NCI-H187 treated with DMSO at 0.1 percent for 48 hours (cell line): ENCODE measurements at places on chromosomes 3 and 15.

- no peak for DNase-seq
These were observed at the start of gene DUT for GRCh38 chr15:48330855-48331795. DUT (plus strand) TSS chr15:48331429; CDS start chr15:48331516, 87 bp downstream.

- no peak for DNase-seq
These were observed 14.3 kb downstream of the MEF2A start for GRCh38 chr15:99580076-99580475.

DNA sequence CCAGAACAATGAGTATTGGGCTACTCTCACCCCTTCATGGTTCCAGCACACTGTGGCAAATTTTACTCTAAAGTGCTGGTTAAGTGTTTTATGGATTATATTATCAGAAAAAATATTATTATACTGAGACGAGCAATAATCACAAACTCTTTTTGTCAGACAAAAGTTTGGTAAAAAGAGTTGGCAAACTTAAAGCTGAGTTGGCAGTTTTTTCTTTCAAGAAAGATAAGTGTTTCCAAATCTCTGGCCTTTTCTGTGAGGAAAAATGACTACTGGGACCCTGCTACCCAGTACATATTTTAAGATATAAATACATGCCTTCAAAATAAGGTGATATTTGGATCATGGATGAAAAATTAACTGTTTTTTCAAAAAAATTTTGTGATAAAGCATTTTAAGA is 471.5 kb upstream of the IL12A start:
- no peak for DNase-seq

- no peak for DNase-seq
These were observed 156.9 kb downstream of the SUCNR1 start for GRCh38 chr3:152030320-152030719.

- DNase-seq = no peak
These were observed 23.3 kb downstream of the SLC6A6 start for GRCh38 chr3:14425581-14426304.

GRCh38 chr3:43892061-43892460 is 201.3 kb downstream of the ABHD5 start:
- no peak for DNase-seq

GRCh38 chr15:32656496-32656895 is 15.0 kb downstream of the SCG5 start:
- DNase-seq = no peak

DNA sequence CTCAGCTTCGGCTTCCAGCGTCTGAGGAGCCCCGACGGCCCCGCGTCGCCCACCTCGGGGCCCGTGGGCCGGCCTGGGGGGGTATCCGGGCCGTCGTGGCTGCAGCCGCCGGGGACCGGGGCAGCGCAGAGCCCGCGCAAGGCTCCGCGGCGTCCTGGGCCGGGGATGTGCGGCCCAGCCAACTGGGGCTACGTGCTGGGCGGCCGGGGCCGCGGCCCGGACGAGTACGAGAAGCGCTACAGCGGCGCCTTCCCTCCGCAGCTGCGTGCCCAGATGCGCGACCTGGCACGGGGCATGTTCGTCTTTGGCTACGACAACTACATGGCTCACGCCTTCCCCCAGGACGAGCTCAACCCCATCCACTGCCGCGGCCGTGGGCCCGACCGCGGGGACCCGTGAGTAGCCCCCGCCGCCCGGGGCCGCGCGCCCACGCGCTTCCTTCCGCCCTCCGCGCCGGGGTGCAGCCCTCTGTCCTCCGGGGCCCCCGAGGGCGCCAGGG is 462 bp downstream of the EDEM1 start:
- no peak for DNase-seq

GRCh38 chr15:49328941-49329340 is 94.1 kb upstream of the FGF7 start:
- no peak for DNase-seq

- no peak for DNase-seq
These were observed 341.5 kb downstream of the FOXP1 start for GRCh38 chr3:71241981-71242560.

- no peak for DNase-seq
These were observed 36.4 kb downstream of the ETFA start for GRCh38 chr15:76274821-76275220.

GRCh38 chr3:195150181-195151118 is 120.5 kb downstream of the XXYLT1 start:
- DNase-seq = peak; percentile 51

DNA sequence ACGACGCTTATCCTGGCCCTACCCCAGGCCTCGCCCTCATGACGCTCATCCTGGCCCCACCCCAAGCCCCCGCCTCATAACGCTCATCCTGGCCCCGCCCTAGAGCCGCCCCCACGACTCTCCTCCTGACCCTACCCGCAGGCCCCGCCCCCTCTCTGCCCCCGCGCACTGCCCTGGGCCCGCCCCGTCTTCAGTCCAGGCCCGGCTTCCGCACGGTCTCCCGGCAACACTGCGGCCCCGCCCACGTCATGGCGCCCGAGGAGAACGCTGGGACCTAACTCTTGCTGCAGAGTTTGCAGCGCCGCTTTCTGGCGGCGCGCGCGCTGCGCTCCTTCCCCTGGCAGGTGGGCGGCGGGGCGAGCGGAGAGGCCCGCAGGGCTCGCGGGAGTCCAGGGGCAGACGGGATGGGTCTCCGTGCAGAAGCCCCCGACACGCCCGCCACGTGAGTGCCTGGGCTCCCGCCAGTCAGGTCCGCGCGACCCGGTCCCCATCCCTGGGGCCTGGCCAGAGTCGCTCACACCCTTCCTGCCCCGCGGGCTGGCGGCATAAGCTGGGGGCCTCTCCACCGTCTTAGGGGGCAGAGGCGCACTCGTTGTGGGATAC is 52.5 kb upstream of the ROPN1B start:
- DNase-seq = peak; percentile 83

DNA sequence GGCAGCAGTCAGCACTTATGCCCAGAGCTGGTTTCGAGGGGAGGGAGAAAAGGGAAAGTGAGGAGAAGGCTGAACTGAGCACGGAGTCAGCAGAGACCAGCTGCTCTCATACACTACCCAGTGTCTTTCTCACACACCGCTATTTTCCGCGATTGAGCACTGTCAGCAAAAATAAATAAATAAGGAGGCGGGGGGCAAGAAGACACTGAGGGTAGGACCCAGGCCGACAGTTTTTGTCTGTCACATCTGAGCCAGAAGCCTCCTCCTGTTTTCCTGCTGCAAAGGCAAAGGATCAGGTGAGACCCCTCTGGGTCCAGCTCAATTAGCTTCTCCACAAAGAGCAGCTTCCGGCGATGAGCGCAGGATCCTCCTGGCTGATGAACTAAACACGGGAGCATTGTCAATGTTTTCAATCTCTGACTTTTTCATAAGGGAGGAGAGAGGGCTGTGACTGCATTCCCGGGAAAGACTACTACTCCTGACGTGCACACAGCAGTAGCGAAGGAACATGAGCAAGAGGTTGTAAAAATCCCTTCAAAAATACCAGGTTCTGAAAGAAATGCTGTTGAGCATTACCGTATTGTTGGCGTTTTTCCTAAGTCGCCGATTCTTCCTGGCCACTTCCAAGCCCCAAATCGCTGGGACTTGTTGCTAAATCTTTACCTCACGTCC is 1.3 kb downstream of the FRMD5 start:
- DNase-seq = no peak

DNA sequence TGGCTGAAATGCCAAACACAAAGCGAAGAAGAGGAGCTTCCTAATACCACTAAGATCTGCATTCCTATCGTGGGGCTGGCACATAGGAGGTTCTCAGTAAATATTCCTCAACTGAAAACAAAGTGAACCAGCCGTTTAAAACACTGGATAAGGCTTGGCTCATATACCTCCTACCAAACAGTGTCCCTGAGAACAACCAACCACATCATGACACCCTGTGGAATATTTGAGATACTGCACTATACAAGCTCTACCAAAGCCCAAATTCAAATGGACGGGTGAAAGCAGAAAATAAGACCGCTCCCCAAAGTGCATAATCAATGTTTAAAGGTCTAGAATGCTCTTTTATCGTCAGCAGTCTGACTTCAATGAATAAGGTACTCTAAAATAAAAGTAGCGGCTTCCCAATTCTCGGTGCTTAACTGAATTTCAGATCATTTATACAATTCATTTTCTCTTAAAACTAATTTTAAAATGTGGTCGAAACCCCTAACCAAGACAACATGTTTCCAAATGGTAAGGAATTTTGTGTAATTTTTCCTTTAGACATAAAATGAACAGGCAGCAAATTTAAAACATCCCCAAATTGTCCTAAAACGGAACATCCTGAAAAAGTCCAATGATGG is 425.8 kb downstream of the ERC2 start:
- no peak for DNase-seq

DNA sequence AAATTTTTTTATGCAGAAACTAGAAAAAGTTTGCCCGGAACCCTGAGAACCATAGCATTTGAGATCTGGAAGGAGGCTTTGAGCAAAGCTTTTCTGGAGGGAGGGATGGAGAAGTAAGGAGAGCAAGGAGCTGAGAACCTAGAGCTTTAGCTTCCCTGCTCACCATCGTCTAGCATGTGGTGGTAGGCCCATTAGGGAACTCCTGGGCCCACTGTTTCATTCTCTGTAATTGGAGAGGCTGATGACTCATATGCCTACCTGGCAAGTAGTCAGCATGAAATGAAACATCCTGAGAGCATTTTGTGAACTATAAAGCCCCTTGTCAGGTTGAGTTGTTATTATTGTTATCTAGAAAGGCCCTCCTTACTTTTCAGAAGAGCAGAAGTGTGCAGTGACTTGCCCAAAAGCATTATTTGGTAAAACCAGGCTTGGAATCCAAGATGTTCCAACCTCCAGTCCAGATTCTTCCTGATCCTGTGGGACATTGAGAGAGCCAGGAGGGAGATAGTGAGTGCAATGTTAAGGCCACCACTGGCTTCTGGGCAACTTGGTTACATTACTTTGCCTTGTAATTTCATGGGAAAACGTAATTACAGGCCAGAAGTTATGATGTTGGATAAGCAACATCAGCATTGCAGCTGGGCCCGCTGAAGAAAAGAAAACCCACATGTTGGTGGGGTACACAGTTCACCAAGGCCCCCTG is 104.5 kb upstream of the BFSP2 start:
- DNase-seq = no peak

DNA sequence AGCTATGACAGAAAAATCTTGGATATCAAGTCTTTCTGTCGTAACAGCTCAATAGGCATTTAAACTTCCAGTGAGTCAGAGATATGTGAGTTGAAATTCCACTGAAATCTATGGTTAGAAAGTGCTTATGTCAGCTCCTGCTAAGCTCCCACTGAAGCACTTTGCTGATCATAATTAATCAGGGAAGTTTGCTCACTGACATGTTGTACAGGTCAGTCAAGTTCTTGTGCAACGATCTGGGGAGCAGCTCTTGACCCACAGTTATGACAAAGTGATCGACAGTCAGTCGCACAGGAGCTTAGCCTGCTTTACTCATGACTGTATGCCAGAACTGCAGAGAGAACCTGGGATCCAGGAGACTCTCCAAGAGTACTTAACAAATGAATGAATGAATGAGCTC is 453.5 kb downstream of the SOX2 start:
- no peak for DNase-seq

DNA sequence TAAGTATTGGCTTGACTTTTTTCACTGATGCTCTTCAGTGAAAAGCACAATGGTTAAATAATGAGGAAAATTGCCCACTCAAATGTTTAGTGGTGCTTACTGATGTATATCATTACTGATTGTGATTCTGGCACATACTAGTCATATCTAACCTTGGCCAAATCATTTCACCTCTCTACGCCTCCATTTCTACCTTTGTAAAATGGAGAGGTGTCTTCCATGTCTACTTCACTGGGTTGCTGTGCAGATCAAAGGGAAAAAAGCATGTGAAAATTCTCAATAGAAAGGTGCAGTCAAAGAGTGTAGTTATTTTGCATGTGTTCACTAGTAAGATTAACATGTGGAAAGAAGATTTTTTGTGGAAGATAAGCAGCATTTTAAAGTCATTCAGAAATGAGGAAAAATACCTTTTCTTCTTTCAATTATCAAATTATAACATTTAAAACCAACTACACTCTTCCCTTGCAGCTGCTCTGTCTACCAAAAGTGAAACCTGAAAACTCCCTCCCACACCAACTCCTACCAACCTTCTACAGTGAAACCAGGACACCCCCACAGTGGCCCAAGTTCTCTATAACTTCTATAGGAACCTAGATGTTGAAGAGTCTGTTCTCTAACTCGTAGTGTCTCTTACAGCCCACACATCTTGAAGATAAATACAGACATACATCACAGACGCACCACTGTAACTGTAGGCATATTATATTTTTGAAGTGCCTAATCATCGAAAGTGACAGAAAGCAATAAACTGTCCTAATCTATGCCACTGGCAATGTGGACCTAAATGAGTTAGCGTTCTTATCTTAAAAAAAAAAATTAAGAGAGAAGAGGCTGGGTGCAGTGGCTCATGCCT is 1.4 kb downstream of the CD200R1 start:
- DNase-seq = no peak

DNA sequence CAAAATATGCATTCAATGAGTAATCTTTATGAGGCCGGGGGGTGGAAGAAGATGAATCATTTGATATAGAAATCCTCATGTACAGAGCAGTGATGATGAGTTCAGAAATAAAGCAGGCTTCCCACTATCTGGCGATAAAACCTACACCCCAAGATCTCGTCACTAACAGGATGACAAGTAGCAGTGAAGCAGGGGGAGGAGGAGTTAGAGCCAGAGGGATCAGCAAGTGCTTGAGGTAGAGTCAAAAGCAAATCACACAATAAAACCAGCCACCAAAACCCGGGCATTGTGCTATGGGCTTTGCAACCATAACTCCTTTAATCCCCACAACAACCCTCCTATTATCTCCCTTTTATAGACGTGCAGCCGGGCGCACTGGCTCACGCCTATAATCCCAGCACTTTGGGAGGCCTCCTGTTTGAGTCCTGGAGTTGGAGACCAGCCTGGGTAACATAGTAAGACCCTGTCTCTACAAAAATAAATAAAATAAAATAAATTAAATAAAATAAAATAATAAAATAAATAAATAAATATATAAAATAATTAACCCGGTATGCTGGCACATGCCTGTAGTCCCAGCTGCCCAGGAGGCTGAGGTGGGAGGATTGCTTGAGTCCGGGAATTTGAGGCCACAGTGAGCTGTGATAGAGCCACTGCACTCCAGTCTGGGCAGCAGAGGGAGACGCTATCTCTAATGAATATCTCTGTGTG is 53.0 kb downstream of the STARD5 start:
- no peak for DNase-seq

DNA sequence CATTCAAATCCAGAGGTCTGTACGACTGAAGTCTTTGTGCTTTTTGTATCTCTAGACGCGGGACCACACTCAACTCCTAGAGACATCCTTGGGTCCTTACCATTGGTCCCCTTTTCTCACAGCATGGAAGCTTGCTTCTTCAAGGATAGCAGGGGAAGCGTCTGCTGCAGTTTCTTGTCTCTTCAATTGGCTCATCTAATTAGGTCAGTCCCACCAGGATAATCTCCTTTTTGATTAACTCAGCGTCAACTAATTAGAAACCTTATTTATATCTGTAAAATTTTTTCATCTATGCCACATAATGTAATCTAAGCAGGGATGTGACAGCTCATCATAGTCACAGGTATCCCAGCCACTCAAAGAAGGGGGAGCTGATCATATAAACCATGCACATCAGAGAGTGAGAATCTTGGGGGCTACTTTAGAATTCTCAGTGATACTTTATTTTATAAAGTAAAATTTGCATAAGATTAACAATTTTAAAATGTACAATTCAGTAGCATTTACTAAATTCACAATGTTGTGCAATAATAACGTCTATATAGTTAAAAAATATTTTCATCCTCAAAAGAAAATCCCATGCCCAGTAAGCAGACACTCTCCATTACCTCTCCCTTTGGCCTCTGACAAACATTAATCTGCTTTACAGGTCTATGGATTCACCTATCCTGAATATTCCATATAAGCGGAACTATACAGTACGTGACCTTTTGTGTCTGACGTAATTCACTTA is 47.5 kb upstream of the ZNF385D start:
- DNase-seq = no peak
